ENCODE measurements at places on chromosomes 4 and X. TPM values are rescaled to one million over a fixed set of nuclear protein-coding genes. Genes with fewer than 3 reads are reported as not detected.

DNA sequence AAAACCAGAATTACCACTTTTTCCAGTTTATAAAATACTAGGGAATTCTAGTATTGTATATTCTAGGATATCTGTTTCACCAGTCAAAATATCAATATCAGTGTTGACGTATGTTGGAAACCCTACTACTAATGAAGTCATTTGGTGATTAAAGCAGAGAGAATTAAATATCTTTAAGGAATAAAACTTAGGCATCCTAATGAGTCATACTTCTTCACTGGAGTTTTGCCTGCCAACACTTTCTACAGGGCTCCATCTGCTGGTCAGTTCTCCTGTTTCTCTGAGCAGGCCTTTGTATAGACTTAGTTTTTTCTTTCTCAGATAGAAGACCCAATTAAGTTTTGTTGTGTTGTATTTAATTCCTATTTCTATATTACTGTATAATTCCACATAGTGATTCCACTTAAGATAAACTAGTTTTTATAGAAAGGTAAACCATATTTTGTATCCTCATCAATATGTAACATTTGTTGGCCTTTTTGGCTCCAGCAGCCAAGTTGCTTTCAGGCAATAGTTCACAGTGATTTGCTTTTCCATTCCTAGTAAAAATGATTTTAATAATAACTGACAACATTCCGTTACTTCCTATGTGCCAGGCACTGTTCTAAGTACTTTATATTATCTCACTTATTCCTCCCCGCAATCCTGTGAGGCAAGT lies 3.5 kb downstream of the AP1AR start:
- peak; percentile 79 for DNase-seq

DNA sequence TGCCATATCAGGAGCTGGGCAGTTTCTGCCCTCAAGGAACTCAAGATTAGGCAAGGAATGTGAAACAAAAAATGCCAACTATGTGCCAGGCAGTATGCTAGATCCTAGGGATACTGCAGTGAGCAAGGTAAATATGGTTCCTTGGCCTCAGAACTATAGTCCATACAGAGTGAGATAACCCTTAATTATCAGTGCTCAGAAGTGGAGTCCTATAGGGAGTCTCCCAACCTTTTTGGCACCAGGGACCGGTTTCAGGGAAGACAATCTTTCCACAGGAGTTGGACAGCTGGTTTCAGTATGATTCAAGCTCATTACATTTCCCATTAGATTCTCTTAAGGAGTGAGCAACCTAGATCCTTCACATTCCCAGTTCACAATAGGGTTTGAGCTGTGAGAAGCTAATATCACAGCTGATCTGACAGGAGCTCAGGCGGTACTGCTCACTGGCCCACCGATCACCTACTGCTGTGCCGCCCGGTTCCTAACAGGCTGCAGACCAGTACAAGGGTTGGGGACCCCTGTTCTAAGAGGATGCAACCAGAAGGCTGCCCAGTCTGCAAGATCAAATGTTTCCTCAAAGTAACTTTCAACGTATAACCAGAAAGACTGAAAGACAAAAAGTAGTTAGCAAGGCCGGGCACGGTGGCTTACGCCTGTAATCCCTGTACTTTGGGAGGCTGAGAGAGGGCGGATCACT lies 1.7 kb upstream of the SRP72 start:
- DNase-seq, result peak; percentile 49

GRCh38 chr4:188879598-188879997 lies 740.4 kb downstream of the TRIML1 start:
- DNase-seq, result no peak

DNA sequence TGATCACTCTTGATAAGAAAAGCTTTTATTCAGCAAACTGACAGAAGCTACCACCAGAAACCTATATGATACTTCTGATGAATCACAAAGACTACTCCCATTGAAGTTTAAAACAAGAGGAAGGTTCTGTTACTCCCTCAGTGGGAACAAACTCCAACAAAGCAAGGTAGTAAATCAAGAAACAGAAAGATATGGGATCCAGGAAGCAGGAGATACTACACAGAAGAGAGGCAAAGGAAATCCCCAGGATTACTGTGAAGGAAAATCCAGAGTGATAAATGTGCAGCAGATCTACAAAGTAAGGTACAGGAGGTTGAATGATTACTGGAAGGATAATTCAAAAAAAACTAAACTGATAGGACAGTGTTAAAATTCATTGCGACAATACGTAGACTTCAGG lies 222.4 kb downstream of the HHIP start:
- no peak for DNase-seq

DNA sequence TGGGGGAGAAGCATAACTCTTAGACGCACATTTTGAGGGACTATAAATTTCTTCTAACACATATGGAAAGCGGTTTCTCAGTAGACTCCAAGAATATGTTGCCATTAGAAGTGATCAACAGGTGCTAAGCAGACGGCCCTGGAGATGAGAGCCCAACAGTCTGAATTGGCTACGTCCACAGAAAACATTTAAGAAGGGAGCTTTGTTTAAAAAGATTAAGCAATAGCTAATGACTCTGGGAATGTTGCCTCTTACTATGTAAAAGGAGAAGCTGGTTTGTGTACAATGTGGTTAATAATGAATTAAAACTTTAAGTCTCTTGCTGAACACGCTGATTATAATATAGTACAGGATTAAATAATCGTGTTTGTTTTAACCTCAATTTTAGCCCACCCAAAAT lies 399.5 kb downstream of the SMARCA1 start:
- no peak for DNase-seq

GRCh38 chr4:49036528-49036927 lies 50.5 kb downstream of the CWH43 start:
- DNase-seq, result no peak

GRCh38 chr4:185783574-185783973 lies 28.4 kb downstream of the SORBS2 start:
- no peak for DNase-seq

DNA sequence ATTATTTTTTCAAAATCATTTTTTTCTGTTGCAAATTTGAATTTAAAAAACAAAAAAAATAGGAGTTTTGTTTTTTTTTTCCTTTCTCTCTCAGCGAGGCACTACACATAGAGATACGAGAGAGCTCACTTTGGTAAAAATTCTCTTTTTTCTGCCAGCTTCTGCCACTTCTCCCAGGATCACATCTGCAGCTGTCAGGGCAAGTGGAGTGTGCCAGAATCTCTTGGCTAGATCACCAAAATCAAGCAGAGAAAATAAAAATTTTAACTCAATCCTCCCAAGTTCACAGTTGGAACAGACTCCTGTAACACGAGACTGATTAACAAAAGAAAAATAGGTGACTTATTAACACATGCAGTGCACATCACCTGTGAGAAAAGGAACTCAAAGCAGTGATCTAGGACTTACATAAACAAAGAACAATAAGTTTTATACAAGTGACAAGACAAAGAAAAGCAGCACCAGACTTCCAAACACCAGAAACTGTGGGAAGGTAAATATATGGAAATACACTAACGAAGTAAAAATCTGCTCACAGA lies 213.2 kb upstream of the ZFP42 start:
- no peak for DNase-seq

DNA sequence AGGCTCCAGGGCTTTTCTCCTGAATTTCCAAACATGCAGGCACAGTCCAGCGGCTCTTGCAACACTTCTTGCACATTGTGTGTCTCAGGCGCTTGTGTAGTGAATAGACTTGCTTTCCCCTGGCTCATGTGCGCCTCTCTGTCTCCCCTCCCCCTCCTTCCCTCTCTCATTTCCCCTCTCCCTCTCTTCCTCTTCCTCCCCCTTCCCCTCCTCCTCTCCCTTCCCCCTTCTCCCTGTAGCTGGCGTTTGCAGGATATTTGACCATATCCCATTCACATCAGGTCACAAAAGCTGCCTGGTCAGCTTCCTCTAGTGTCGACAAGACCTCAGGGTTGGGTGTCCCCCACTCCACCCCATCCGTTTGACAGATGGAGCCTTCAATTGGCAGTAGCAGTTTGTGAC lies 2.4 kb downstream of the CHST7 start:
- DNase-seq, result no peak

GRCh38 chr4:143699331-143700045 lies 987 bp downstream of the FREM3 start:
- DNase-seq, result no peak

DNA sequence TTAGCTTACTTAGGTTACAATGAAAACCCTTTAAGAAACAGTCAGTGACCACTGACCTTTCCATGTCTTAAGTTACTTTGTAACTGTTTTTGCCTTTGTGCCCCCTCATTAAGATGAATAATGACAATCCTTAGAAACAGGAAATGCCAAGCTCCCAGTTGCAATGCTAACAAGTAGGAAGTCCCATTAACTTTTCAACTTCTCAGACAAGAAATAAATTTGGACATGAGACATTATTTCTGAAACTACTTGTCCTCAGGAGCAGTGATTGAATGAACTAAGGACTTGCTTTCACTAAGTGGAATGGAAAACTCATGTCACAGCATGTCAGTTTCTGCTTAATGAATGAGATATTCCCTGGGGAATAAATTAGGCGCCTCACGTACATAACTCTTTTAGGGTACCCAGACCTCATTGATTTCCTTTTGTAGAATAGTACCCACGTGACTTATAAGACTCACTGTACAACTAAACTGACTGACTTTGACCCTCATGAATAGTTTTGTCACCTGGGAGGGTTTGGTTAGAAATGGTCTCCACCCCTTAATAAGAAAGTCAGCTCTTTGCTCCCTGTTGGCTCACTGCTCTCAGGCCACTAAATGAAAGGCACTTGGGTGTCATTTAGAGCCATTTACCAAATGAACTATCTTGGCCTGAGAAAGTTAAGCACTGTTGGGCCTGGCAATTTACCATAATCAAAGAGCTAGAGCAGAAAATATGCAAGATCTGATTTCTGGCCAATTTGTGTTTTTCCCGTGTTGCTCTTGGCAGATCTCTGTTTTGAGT lies 383.9 kb downstream of the RPA4 start:
- peak; percentile 63 for DNase-seq

DNA sequence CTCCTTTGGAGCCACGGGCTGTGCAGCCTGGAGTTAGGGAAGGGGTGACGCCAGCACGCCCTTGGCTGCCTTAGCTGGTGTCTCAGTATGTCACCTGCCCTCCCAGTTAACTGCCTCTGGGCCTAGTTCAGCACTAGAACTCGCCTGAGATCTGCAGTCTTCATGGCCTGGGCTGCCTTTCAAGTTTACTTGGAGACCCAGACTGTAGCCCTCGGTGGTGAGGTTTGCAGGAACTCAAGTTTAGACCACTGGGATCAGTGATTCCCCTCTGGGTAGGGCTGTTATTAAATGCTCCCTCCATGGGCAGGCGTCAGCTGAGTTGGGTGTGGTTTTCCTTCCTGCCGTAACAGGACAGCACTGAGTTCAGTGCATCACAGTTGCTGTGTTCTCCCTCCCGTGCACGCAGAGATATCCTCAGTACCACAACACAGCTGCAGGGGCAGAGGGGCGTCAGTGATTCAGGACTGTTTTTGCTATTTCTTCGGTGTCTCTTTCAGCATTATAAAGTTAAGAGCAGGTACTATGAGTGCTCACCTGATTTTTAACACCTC lies 30.5 kb downstream of the PLAC8 start:
- DNase-seq, result no peak

DNA sequence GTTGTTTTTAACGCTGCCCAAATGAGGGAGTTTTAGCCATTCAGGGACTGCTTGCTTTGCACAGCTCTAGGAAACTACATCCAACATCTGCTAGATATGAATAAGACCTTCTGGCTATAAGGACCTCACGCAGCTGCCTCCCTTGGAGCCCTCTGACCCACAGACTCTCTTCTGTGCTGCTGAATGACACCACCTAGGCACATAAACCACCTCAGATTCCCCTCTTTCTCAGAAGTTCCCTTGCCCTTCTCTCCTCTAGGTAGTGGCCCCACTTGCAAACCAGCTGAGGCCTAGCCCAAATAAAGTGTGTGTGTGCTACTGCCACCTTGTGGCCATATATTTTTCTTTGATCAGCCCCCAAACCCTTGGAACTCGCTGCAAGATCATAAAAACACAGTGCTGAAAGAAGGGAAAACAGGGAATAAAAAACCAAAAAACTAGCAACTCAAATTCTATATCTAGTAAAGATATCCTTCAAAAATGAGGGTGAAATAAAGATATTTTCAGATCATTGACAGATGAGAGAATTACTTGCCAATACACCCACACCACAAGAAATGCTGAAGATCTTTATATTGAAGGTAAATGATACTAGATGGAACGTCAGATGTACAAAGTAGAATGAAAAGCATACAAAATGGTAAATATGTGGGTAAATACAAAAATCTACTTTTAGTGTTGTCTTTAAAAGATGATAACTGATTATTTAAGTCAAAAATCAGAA lies 265.9 kb downstream of the ADAMTS3 start:
- no peak for DNase-seq

- DNase-seq, result no peak
Observed at GRCh38 chr4:125184116-125184515, 130.6 kb upstream of the FAT4 start.

DNA sequence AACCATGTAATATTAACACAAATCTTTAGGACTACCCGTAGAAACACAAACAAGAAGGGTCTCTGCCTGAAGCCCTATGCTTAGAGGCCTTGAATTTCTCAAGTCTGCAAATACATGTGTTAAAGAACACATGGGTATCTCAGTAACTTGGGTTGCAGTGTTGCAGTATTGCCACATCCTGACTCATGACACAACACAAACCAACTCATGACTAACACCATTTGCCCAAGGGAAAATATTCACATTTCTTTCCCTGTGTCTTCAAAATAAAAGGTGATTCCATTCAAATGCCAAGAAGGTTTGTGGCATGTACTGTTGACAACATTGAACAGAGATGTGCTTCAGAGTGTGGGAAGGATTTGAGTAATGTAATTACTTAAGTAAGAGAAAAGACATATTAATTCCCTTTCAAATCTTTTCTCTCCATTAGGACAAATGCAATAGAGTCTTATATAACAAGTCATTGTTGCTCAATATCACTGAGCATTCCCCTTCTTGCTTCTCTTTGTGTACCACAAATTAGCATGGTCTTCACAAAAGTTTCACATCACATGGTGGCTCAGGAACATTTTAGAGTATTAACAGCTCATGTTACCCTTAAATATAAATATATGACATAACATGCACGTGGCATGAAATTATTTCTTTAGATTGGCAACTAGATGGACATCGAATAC lies 487.1 kb downstream of the STPG2 start:
- DNase-seq, result peak; percentile 70

The OPN1MW2 gene
- not detected for total RNA-seq

The C4orf54 gene
- total RNA-seq, result not detected

The TRIM60 gene
- not detected for total RNA-seq

The ZFX gene
- total RNA-seq, result 35.7 TPM

The HOPX gene
- 1.7 TPM for total RNA-seq

The KDM5C gene
- 84.5 TPM for total RNA-seq

The CASK gene
- total RNA-seq, result 91.5 TPM

The RADX gene
- total RNA-seq, result 3.0 TPM

The PPP1R2C gene
- total RNA-seq, result not detected

The NUDT11 gene
- total RNA-seq, result 12.7 TPM

The RPL10 gene
- 1,848 TPM for total RNA-seq

The NLRP2B gene
- total RNA-seq, result not detected

Measured in astrocyte (in vitro differentiated cells and primary cell).